Suppressor macrophage treated with lipopolysaccharide for 1 hour (primary cell): ENCODE measurements at places on chromosomes 5 and 9.
A peak's percentile ranks its signal among the peaks of the same experiment; 100 is the strongest.

GRCh38 chr9:131274674-131275331, 1.5 kb downstream of the FAM78A start:
- peak; percentile 75 for DNase-seq

GRCh38 chr9:100586093-100586492, 8.2 kb downstream of the CAVIN4 start:
- no peak for DNase-seq

GRCh38 chr5:65835191-65835590, 91.2 kb upstream of the ERBIN start:
- DNase-seq, result no peak

GRCh38 chr5:39017504-39017903, 56.7 kb downstream of the RICTOR start:
- DNase-seq, result no peak

DNA sequence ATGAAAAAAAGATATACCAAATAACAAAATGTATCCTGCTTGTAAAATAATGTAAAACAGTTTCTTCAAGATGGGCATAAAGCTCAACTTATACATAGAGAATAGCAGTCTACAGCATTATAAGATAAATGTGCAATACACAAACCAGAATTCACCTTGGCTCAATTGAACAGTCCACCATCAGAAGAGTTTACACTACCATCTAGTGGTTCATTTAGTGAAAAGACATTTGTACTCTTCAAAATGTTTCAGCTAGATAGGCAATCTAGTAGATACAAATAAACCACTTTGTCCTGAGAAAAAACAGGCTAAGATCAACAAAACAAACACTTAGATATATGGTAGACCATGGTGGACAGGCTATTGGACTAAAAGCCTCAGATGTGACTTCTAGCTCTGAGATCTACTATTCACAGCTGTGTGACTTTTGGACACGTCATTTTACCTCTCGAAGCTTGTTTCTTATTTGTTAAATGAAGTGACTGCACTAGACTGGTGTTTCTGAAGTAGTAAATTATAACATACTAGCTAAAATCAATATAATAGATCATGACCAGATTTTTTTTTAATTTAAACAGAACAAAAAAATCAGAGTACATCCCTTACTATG, 22.1 kb upstream of the TPD52L3 start:
- peak; percentile 12 for DNase-seq

- peak; percentile 72 for DNase-seq
These were observed 5.0 kb downstream of the ENTPD8 start for GRCh38 chr9:137435980-137436760.

- DNase-seq, result no peak
These were observed 76.3 kb downstream of the ERMP1 start for GRCh38 chr9:5756633-5757032.

GRCh38 chr9:96725576-96725975, 52.3 kb downstream of the ZNF510 start:
- DNase-seq, result no peak

- no peak for DNase-seq
These were observed 42.2 kb upstream of the TNFSF8 start for GRCh38 chr9:114972510-114973136.

DNA sequence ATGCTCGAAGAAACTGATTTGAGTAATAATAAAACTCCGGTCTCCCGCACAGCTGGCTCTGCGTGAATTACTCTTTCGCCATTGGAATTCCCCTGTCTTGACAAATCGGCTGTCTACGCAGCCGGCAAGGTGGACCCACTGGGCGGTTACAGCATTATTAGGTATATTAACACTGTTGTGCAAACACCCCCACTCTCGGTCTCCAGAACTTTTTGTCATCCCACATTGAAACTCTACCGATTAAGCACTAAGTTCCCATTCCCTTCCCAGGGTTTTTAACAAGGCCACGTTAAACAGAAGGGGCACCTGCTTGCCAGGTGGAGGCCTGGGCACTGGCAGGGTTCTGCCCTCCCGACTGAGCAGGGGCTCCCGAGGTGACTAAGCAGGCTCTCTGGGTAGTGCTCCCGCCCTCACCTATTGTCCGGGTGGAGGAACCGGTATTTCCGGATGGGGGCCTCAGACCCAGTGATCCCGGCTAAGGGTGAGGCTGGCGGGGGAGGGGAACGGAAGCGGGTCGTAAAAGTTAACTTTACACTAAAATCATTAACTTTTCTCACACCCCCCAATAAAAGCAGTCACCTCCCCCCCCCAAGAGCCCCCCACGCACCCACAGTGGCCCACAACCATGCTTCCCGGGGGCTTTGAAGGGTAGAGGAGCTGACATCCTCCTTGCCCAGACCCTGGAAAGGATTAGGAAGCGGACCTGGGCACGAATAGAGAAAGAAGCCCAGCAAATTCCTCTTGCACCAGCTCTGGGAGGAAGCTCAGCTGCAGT, 53.5 kb upstream of the TJP2 start:
- DNase-seq, result no peak

DNA sequence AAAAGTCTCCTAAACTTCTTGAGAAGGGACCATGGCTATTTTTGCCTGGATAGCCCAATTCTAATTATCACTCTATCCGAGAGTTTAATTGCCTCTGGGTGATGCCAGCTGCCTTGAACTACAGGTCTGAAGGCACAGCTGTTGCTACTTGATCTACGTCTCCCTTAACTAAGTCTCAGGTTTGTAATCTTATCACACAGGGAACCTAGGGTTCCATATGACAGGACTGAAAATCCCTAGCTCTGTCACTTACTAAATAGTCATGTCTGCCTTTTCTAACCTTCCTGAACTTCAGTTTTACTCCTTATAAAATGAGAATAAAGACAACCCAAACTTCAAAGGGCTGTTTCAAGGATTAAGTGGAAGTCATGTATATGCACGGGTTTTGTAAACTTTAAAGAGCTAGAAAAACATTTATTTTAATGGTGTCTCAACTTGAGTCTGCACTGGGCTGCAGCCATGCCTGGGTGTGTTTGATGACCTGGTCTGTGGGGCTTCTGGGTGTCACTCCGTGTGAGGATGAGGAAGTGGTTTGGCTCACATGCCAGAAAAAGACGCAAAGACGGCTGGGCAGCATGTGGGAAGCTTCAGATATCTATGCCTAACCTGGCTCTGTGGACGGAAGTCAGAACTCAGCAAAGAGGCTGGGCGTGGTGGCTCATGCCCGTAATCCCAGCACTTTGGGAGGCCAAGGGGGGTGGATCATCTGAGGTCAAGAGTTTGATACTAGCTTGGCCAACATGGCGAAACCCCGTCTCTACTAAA, 129.3 kb upstream of the SLC44A1 start:
- DNase-seq, result peak; percentile 80

DNA sequence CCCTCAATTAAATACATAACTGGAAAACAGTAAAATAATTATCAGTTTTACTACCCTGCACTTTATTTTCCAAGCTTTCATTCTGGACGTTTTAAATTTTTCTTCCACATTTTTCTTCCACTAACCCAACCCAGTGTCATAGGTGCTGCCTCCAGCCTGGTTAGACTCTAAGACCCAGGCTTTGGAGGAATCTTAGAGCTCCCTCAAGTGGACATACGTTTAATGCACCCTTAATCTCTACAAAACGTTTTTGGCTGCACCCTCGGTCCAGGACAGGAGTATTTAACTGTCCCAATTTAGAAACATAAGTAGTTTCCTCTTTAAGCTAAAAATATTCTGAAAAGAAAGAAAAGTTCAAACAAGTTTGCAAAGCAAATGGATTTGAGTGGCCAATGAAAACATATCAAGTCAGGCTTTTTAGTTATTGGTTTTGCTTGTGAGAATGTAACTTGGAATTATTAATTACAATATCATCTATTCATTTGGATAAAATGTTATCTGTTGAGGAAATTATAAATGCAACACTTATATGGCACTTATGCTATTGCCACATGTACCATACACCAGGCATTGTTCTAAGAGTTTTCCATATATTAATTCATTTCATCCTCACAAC, 38.9 kb downstream of the CDH6 start:
- peak; percentile 55 for DNase-seq

DNA sequence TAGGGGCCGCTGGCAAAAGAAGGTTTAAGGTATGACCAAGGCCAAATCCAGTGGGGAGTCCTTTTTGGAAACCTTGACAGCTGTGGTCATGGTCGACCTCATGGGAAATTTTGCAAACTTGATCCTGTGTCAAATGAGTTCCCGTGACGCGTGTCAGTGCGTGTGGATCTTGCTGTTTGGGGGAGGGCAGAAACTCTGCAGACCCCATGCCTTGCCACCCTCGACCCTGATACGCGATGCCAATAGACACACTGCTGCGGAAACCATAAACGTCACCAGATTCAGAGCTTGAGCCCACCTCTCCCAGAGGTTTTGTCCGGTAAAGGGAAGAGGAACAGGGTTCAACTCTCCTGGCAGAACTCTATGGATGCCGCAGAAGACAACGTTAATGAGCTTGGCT, 104.7 kb downstream of the ADAMTS2 start:
- DNase-seq, result no peak

GRCh38 chr5:141051521-141051866, 320 bp downstream of the PCDHB1 start:
- DNase-seq, result no peak

GRCh38 chr5:84149094-84149493, 235.6 kb downstream of the EDIL3 start:
- no peak for DNase-seq

DNA sequence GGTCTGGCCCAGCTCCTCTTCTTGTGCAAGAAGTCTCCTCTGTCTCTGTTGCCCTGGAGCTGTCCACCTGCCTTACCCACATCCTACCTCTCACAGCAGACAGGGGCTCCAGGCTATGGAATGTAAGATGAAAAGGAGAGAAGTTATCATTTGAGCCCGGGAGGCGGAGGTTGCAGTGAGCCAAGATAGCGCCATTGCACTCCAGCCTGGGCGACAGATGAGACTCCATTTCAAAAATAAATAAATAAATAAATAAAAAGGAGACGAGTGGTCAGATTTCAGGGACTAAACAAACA, 37.5 kb upstream of the DENND4C start:
- no peak for DNase-seq

- no peak for DNase-seq
These were observed 7.2 kb upstream of the TMEFF1 start for GRCh38 chr9:100465761-100466160.

- DNase-seq, result no peak
These were observed 187.2 kb upstream of the ZNF462 start for GRCh38 chr9:106675780-106676179.

GRCh38 chr5:142017832-142018427, 5.1 kb upstream of the GNPDA1 start:
- DNase-seq, result no peak

- DNase-seq, result peak; percentile 21
These were observed 121.4 kb upstream of the MVB12B start for GRCh38 chr9:126205265-126205664.

GRCh38 chr9:129351058-129351641, 173.1 kb upstream of the IER5L start:
- DNase-seq, result no peak

DNA sequence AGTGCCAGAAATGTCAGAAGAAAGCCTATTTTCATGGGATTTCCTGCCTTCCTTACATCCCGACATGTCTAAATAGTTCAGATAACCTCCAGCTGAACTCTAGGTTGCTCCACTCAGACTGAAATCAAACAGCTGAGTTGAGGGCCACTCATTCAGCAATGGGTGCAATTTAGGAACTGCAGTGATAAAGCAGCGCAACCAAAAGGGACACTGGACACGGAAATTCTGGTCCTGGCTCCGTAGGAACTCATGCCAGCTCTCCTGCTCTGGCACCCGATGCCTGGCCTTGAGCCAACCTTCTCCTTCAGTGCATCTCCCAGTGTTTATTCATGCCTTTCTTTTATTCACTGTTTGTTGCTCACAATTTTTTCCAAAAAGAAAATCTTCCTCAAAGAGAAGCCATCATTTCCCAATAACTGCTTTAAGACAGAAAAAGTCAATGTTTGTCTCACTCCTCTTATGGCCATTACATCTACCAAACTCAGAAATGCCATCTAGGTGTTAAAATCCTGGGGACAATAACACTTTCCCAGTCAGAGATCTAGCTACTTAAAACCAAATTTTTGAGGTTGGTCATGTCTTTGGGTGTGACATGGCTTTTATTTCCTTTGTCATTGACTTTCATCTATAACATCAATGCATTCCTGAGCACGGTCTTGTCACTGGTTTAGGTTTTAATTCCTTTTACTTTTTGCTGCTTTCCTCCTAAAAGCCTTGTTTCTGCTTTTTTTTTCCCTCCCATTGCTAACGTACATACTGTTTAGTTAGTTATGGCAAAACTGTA, 126.9 kb downstream of the PDE4D start:
- no peak for DNase-seq

DNA sequence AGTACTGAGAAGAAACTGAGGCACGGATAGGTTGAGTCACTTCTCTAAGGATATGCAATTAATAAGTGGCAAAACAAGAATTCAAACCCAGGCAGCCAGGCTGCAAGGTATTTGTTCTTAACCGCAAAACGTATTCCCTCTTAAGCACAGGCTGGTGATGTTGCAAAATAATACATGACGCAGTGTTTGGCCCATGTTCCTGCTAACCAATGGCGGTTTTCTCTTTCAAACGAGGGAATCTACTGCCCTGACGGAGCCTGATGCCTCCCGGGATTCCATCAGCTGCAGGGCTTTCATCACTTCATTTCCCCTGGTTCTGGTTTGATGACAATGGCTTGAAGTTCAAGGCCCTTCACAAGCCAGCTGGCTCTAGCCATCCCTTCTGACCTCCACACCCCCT, 154.8 kb downstream of the SLIT3 start:
- DNase-seq, result no peak

GRCh38 chr9:35619800-35620158, 1.6 kb upstream of the CD72 start:
- DNase-seq, result no peak

- no peak for DNase-seq
These were observed 141.4 kb downstream of the MED10 start for GRCh38 chr5:6236858-6237481.

DNA sequence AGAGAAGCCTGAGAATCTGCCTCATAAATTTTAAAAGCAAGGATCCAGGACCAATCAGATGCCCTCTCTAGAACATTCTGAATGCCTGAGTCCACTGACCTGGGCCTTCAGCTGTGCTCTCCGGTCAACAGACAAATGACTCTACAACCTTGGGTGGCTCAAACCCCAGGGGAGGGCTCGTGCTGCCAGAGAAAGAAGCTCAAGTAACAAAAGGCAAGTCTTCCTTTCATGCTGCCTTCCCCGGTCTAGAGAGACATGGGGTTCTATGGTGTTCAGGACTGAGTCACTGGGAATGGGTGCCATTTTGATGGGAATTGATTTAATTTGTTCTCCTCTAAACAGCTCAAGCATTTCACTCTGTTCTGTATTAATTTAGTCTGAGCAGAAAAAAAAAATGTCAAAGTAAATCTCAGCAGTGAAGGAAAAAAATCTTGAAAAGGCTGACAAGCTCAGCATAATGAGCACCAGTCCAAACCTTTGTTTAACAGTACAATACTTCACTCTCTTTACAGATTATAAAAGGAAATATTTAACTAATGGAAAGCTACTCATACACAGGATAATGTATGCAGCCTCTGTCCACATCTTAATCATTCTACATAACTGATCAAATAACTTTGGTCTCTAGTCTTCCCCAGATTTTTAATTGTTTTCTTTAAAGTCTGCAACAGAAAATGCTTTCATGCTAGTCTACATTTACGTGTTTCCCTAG, 191.0 kb downstream of the GLIS3 start:
- no peak for DNase-seq
